Prostate gland (tissue), 2 donors: ENCODE measurements at places on chromosomes 6 and 20. TPM values are rescaled to one million over a fixed set of nuclear protein-coding genes. Genes with fewer than 3 reads are reported as not detected.

DNA sequence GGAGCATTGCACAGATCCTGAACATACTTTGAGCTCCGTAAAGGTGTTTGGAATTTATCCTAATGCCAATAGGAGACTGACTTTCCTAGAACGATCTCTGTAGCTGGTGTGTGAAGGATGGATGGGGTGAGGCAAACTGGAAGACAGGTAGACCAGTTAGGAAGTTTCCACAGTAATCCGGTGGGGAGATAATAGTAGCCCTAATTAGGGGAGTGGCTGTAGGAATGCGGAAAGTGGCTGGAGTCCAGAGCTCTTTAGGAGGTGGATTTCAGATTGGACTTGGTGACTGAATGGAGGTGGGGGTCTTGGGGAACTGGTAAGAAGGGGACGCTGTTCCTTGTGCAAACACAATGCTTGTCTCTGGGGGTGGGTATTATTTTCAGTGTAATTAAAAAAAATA lies 146.3 kb downstream of the SOX4 start:
- DNase-seq = no peak
- no peaks in the 10 kb centered on the region for H3K36me3 ChIP-seq
- no peak overlapping the region for H3K27ac ChIP-seq
- no peaks in the 10 kb centered on the region for H3K4me1 ChIP-seq

DNA sequence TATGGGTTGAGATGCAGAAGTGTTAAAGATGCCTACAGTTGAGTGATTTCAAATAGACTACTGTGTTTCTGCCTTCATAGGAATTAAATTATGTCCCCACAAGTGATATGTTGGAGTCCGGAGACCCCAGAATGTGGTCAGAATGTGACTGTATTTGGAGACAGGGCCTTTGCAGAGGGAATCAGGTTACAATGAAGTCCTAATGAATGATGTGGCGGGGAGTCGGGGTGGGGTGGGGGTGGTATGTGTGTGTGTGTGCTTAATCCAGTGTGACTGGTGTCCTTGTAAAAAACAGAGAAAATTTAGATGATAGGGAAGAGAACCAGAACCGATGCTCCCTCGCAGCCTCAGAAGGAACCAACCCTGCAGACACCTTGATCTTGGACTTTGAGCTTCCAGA lies 448.2 kb downstream of the QKI start:
- no peaks in the 10 kb centered on the region for H3K27me3 ChIP-seq
- no peaks in the 10 kb centered on the region for H3K4me1 ChIP-seq
- no peak overlapping the region for H3K4me3 ChIP-seq
- H3K36me3 ChIP-seq = no peaks in the 10 kb centered on the region
- H3K27ac ChIP-seq = no peak overlapping the region

- H3K27ac ChIP-seq = no peak overlapping the region
- H3K36me3 ChIP-seq = no peaks in the 10 kb centered on the region
- H3K4me3 ChIP-seq = no peak overlapping the region
- H3K4me1 ChIP-seq = no peaks in the 10 kb centered on the region
- H3K27me3 ChIP-seq = no peaks in the 10 kb centered on the region
- no peak for DNase-seq
Measured at GRCh38 chr6:14796974-14797762, 448.7 kb upstream of the JARID2 start.

- no peak for DNase-seq
- H3K4me3 ChIP-seq = no peak overlapping the region
- H3K4me1 ChIP-seq = no peaks in the 10 kb centered on the region
- no peaks in the 10 kb centered on the region for H3K36me3 ChIP-seq
- H3K27ac ChIP-seq = no peak overlapping the region
- no peaks in the 10 kb centered on the region for H3K27me3 ChIP-seq
Measured at GRCh38 chr6:163994566-163994965, 580.0 kb downstream of the QKI start.

GRCh38 chr20:51335329-51335841 lies 207.1 kb downstream of the NFATC2 start:
- H3K27me3 ChIP-seq = no peaks in the 10 kb centered on the region
- no peaks in the 10 kb centered on the region for H3K4me1 ChIP-seq
- H3K4me3 ChIP-seq = no peak overlapping the region
- no peak for DNase-seq
- no peaks in the 10 kb centered on the region for H3K36me3 ChIP-seq

GRCh38 chr6:133768656-133769295 lies 120.1 kb upstream of the TCF21 start:
- H3K4me1 ChIP-seq = no peaks in the 10 kb centered on the region
- no peaks in the 10 kb centered on the region for H3K27me3 ChIP-seq

- H3K4me3 ChIP-seq = no peak overlapping the region
- no peaks in the 10 kb centered on the region for H3K27me3 ChIP-seq
- H3K27ac ChIP-seq = no peak overlapping the region
- no peak for DNase-seq
Measured at GRCh38 chr20:48015141-48015910, 230.0 kb upstream of the SULF2 start.

GRCh38 chr20:46087161-46087560 lies 2.6 kb downstream of the NCOA5 start:
- no peaks in the 10 kb centered on the region for H3K27me3 ChIP-seq
- H3K36me3 ChIP-seq = no peaks in the 10 kb centered on the region
- no peak overlapping the region for H3K27ac ChIP-seq

NHLRC1 gene
- total RNA-seq = 4.8 TPM

SLC22A2 gene
- total RNA-seq = not detected

ADGRF5 gene
- 16.1 TPM for total RNA-seq

GRCh38 chr20:44478206-44478605 lies 2.5 kb downstream of the TTPAL start:
- H3K36me3 ChIP-seq = no peaks in the 10 kb centered on the region
- no peaks in the 10 kb centered on the region for H3K27me3 ChIP-seq
- no peaks in the 10 kb centered on the region for H3K4me1 ChIP-seq
- DNase-seq = no peak
- H3K27ac ChIP-seq = no peak overlapping the region
- H3K4me3 ChIP-seq = no peak overlapping the region

SHLD1 gene
- 10.5 TPM for total RNA-seq

DNA sequence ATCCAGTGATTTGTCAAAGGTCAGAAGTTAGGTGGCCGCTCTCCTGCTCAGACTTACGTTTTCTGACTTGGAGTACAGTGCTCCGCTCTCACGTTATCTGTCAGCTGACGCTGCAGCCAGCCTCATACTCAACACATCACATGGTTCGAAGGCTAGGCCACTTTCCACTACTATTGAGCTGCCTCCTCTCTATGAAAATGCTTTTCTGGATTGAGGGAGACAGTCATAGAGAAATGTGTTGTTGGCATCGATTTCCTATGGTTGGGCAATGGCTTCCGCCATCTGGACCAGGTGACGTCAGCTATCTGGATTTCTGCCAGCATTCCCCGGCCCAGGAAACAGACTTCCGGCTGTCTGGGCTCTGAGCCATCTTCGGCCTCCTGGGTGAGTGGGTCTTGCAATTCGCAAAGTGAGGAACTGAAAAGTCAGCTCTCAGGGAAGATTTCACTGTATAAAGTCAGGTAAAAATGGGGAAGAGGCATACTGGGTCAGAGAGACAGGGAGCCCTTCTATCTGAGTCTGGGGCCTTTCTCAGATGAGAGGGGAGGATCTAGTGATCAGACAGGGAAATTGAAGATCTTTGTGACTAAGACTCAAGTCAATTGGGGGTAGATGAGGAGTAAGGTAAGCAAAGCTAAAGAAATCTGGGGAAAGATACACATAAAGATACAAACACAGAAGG lies 37.5 kb upstream of the IER3 start:
- H3K36me3 ChIP-seq = no peaks in the 10 kb centered on the region
- no peak overlapping the region for H3K4me3 ChIP-seq
- no peaks in the 10 kb centered on the region for H3K27me3 ChIP-seq
- DNase-seq = peak; percentile 81

DNA sequence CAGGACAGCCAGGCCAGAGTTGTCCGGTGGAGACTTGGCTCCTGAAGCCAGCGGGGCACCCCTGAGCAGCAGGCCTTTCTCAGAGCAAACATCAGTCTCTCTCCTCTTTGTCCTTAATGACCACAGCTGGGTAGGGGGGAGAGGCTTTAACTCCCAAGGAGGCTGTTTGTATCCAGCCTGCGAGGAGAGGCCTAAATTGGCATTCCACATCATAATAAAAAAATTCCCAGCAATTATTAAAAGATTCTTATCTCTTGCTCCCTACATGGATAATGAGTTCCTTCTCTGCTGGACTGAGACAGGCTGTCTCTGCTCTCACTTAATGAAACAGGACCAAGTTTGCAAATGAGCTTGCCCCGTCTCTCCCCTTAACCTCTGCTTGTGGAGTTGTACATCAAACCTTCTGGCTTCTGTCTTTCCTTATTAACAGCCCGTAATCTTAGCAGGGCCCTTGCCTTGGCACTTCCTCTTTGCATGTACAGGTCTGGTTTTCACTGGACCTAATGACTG lies 838.2 kb downstream of the MAFB start:
- no peaks in the 10 kb centered on the region for H3K4me1 ChIP-seq
- no peak overlapping the region for H3K27ac ChIP-seq
- no peak overlapping the region for H3K4me3 ChIP-seq

DNA sequence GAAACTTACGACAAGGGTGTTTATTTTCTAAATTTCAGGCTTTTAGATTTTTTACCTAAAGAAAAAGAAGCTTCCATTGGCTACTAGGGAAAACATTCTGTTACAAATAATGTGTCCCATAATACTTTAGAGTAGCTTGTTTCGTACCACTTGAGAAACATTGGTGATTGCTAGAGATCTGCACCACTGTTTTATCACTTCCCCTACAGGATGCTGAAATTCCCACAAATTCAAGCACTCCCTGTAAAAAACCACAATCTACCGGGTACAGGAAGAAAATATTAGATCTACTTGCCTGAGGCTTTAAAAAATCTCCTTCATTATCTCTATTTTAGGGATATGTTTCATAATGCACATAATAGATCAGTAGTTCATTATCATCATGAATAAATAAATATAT lies 29.9 kb downstream of the SEL1L2 start:
- H3K27me3 ChIP-seq = no peaks in the 10 kb centered on the region
- no peaks in the 10 kb centered on the region for H3K36me3 ChIP-seq
- DNase-seq = no peak
- H3K4me3 ChIP-seq = no peak overlapping the region

- DNase-seq = no peak
- peaks cover 7% of the 10 kb centered on the region for H3K4me1 ChIP-seq
- H3K27ac ChIP-seq = peak overlapping the region; percentile 100
- no peaks in the 10 kb centered on the region for H3K27me3 ChIP-seq
- H3K36me3 ChIP-seq = no peaks in the 10 kb centered on the region
Measured at GRCh38 chr6:156780962-156781853, 4.0 kb downstream of the ARID1B start.

- DNase-seq = no peak
- H3K4me3 ChIP-seq = no peak overlapping the region
- no peaks in the 10 kb centered on the region for H3K4me1 ChIP-seq
- no peaks in the 10 kb centered on the region for H3K27me3 ChIP-seq
- H3K27ac ChIP-seq = no peak overlapping the region
- H3K36me3 ChIP-seq = no peaks in the 10 kb centered on the region
Measured at GRCh38 chr6:6701864-6702263, 113.3 kb downstream of the LY86 start.

DNA sequence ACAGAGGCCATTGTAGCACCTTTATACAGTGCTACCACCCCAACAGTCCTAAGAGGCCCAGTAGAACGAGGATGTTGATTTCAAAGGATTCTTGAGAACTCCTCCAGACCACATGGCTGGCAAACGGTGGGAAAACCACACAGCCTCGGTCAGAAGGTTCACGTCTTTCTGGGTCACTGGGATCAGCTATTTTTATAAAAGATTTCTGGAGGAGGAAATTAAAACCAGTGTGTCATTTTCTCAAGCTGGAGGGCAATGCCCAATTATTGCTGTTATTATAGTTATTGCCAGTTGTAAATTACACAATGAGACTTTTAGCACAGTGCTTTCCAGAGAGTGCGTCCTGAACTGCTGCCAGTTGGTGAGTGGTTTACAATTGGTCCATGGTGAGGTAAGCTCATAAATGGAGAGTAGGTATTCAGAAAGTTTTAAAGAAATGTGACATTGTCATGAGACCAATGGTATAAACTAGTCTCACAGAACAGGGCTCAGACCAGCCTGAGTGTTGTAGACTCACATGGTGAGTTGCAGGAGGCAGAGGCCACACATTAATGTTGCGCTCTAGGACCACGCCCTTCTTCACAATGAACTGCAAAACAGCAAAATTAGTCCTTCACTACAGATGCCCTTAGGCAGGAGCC lies 8.4 kb upstream of the PPP1R14C start:
- H3K27ac ChIP-seq = no peak overlapping the region
- no peaks in the 10 kb centered on the region for H3K36me3 ChIP-seq
- H3K4me1 ChIP-seq = no peaks in the 10 kb centered on the region

KIF13A gene
- 36.8 TPM for total RNA-seq

DNA sequence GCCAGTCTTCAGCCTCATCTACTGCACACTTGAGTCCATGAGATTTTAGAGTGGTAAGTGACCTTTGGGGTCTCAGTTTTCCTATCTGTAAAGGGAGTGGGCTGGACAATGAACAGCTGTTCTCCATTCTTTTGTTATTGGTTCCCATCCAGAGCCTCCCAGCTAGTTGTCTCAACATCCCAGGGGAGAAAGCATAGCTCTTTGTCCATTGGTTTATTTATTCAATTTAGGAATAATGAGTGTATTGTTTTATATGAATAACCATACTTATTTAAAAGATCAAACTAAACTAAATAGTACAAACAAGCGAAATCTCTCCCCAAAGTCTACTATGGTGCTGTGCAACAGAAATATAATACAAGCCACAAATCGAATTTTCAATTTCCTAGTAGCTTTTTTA lies 13.7 kb downstream of the PIGT start:
- DNase-seq = no peak
- no peak overlapping the region for H3K4me3 ChIP-seq
- peaks cover 1% of the 10 kb centered on the region for H3K36me3 ChIP-seq

GRCh38 chr20:38090061-38090460 lies 56.5 kb downstream of the RPRD1B start:
- no peak overlapping the region for H3K4me3 ChIP-seq
- DNase-seq = no peak
- H3K27me3 ChIP-seq = no peaks in the 10 kb centered on the region
- H3K4me1 ChIP-seq = peaks cover 1% of the 10 kb centered on the region

- no peaks in the 10 kb centered on the region for H3K36me3 ChIP-seq
- H3K4me3 ChIP-seq = no peak overlapping the region
- no peak for DNase-seq
- H3K4me1 ChIP-seq = no peaks in the 10 kb centered on the region
- H3K27ac ChIP-seq = no peak overlapping the region
Measured at GRCh38 chr20:38818113-38819065, 12.9 kb downstream of the PPP1R16B start.
